ENCODE measurements at places on chromosomes 2 and 18.

GRCh38 chr2:72793798-72794440, 31.9 kb downstream of the EXOC6B start:
- no peak for DNase-seq

GRCh38 chr18:13725566-13726231, 659 bp downstream of the FAM210A start:
- DNase-seq, result no peak

DNA sequence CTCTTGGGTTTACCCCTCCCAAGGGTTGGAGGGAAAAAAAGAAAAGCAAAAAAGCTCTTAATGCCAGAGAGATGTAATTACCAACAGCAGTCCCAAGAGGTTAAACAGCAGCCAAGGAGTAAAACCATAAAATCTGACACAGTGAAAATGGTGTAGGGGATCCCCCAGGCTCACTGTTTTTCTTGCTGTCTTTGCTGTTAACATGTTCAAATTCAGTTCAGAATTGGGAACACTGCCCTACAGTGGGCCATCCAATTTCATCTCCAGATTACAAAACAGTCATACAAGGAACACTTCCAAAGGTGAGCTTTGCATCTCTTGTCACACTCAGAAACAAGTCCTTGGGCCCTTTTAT, 54.5 kb downstream of the PLEKHM3 start:
- DNase-seq, result no peak

DNA sequence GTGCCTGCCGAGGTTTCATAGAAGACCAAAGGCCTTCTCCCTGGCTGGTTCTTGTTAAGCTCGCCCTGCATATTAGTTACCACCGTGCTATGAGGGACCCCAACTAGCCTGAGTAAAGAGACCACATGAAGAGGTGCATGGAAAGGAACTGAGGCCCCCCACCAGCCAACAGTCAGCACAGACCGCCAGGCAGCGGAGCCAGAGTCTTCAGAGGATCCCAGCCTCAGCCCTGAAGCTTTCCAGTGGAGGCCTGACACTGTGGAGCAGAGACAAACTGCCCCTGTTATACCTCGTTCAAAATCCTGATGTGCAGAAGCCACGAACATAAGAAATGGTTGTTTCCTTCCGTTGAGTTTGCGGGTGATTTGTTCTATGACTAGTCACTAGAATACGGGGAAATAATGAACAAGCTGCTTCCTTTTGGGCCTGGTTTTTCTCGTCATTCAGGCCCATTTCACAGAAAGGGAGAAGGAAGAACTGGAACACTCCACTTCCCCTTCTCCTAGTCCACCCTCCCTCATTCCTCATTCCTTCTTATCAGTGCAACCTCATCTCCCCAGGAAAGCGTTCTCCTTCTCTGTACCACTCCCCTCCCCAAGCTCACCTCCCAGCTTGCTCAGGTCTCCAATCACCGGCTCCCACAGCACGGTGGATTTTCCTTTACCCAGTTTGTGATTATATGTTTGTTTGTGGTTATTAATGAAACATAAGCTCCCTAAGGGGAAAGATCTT, 3.0 kb upstream of the GLI2 start:
- no peak for DNase-seq

- no peak for DNase-seq
These were observed 1.6 kb downstream of the PPP3R1 start for GRCh38 chr2:68250652-68251186.

DNA sequence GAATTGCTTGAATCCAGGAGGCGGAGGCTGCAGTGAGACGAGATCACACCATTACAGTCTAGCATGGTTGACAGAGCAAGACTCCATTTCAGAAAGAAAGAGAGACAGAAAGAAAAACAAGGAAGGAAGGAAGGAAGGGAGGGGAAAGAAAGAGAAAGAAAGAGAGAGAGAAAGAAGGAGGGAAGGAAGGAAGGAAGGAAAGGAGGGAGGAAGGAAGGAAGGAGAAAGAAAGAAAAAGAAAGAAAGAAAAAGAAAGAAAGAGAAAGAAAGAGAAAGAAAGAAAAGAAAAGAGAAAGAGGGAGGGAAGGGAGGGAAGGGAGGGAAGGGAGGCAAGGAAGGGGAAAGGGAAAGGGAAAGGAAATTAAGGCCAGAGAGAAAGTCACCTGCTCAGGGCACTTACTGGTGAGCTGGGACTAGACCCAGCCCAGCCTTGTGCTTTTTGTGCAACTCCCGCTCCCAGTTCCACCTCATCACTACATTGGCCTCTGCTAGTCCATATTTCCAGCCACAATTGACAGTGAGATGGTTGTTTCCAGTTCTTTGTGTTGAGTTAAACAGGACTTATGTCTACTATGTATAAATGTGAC, 35.7 kb downstream of the MOGAT1 start:
- DNase-seq, result no peak

GRCh38 chr2:158686210-158686691, 108.9 kb upstream of the DAPL1 start:
- no peak for DNase-seq

DNA sequence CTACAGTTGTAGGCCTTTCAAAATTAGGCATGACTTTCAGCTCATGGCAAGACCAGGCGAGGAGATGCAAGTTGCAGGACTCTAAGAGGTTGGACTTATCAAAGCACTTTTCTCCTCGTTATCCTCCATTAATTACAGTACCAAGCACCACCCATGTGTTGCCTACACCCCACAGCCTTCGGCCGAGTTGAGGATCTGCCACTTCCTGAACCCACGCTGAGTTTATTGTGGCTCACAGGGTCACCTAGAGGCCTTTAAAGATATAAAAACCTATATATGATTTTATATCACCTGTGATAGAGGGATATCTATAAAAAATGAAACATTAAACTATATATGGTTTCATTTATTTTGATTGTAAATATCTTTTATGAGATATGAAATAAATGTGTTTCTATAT, 2.6 kb downstream of the UGT1A10 start:
- DNase-seq, result no peak

DNA sequence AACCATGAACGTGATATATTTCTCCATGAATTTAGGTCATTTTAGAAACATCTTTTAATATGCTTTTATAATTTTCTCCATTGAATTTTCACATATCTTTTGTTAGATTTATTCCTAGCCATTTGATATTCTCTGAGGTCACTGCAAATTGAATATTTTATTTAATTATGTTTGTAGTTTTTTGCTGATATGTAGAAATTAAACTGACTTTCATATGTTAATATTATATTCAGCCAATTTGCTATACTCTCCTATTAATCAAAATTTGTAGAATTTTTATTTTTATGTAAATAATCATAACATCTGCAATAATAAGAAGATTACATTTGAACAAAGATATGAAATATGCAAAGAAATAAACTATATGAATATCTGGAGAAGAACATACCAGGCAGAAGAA, 46.9 kb downstream of the RMDN2 start:
- DNase-seq, result no peak

DNA sequence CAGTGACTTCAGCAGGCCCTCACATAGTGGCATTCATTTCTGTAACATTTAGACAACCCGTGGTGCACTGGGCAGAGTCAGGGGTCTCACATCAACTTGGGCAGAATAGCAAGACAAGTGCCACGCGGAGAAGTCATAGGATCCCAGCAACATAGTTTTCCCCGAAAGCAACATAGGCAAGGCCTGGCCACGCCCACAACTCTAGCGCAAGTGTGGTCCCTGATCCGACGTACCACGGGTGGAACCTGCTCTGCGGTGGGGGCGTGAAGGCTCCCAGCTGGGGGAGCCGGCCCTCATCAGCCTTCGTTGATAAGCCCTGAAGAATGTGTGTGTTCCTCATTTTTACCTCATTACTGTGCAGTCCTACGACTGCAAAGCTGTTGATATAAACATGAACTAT, 261.2 kb downstream of the EIPR1 start:
- DNase-seq, result no peak

GRCh38 chr2:111071600-111072171, 49.0 kb upstream of the BCL2L11 start:
- DNase-seq, result no peak

DNA sequence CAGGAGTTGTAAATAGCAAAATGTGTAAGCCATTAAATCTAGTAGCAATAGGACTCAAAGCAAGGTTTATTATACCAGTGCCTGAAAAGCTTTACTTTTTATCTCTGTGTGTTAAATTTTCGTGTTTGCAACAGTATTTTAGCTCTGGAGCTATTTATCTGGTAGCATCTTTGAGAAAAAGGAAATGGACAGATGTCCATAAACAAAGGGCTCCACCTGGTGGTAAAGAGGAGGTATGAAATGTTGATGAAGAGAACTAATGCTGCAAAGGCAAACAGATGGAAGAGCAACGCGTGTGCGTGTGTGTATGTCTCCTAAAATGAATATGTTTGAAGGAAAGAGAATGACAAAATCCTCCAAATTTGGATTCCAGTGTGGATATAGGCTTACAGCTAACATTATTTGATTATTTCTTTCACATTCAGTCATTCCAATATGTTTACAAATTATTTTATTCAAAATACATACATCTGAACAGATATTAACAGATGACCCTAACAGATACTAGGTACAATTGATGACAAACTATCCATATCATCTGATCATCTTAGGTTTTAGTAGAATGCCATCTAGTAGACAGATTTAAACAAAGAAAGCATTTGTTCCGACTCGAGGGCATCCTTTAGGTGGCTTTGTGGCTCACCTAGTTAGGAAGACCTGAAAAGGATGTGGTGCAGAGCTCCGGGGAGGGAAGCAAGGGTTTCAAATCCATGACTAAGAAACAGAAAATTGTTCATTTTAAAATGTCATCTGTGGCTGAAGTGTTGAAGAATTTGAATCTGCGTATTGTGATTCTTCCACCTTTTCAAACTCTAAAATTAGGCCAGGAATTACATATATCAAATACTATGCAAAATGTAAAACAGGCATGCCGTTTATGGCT, 383.3 kb downstream of the MTX2 start:
- no peak for DNase-seq

DNA sequence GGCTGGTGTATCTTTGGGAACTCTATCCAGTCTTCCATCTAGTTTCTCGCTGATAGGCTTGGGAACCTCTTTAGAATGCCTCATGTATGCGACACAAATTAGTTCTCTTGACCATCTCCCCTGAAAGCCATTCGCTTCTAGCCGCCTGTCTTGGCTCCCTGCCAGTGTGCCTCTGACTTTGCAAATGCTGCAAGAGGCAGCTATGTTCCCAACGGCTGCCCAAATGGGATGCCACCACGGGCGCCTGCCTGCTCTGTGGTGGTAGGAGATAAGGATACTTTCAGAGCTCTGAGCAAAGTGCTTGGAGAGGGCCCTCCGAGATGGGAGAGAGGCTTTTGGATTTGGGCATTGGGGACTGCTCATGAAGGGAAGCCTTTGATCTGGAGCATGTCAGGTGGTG, 77.7 kb upstream of the IGFBP5 start:
- DNase-seq, result no peak

DNA sequence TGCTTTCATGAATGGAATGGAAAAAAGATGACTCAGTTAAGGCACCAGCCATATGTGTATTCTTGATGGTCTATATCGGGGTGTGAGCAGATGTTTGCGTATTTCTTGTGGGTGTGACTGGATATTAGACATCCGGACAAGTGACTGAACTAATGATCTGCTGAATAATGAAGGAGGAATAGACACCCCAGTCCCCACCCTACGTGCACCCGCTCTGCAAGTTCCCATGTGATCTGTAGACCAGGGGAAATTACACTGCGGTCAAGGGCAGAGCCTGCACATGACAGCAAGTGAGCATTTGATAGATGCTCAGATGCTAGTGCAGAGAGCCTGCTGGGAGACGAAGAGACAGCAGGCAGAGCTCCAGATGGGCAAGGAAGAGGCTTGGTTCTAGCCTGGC, 12.4 kb upstream of the PRLH start:
- no peak for DNase-seq

GRCh38 chr2:5548991-5549715, 143.0 kb upstream of the SOX11 start:
- DNase-seq, result no peak

- DNase-seq, result no peak
These were observed 1.9 kb downstream of the YES1 start for GRCh38 chr18:809985-810642.

DNA sequence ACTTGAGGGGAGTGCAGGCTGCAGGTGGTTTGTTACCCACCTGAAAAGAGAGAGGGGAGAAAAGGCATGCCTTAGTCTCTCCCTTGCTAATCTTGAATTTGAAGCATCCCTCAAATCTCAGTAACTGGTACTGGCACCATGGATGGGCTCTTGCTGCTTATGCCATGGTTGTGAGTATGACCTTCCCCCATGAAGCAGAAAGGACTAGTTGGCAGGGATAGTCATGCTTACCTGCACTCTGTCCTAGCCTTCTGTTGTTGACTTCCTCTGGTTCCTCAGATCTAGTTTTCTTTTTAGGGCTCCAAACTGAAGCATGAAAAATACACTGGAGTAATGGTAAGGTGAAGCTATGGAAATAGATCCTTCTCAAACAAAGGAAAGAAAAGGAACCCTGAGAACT, 191.2 kb downstream of the SPAG16 start:
- DNase-seq, result no peak

GRCh38 chr2:222903234-222904220, 42.7 kb downstream of the ACSL3 start:
- no peak for DNase-seq

GRCh38 chr2:51995293-51995692, 963.4 kb upstream of the NRXN1 start:
- no peak for DNase-seq
